ENCODE measurements at places on chromosomes 3 and 15. TPM values are rescaled to one million over a fixed set of nuclear protein-coding genes. Genes with fewer than 3 reads are reported as not detected.
A peak's percentile ranks its signal among the peaks of the same experiment; 100 is the strongest.

The BCL2A1 gene
- total RNA-seq: 1.3 TPM

The PLAAT1 gene
- total RNA-seq: 6.3 TPM

- no peak for DNase-seq
Observed at GRCh38 chr15:52567871-52568600, 794 bp downstream of the ARPP19 start.

GRCh38 chr15:42037656-42038055 lies 16.8 kb upstream of the PLA2G4E start:
- peak; percentile 85 for DNase-seq

DNA sequence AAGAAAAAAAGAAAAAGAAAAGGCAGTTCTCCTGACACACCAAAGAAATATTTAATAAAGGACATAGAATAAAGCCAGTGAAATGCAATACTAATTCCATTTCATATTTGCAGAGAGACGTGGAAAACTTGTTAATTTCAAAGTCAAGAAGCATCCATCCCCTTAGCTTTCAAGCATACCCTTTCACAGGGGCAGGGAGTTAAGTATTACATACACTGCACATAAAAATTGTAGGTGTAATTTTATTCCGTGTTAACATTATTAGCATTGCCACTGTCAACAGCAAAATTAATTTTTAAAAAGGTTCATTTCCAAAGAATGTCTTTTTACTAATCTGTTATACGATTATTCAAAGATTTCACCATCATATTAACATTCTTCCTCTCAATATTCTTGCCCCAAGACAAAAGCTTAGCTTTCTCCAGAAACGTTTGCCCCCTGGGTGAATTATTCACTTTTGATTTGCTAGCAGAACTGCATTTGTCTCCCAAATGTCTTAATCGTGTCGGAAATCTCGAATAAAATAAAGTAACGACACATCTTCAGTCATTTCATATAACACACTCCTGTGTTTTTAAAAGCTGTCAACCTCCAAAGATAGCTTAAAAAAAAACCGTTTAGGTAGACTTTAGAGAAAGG lies 517.9 kb downstream of the MECOM start:
- no peak for DNase-seq

- DNase-seq: no peak
Observed at GRCh38 chr3:95217661-95218060, 1154.8 kb downstream of the NSUN3 start.

GRCh38 chr3:134105876-134106556 lies 76.3 kb upstream of the SLCO2A1 start:
- no peak for DNase-seq

GRCh38 chr3:14539384-14539741 lies 779 bp downstream of the GRIP2 start:
- no peak for DNase-seq

- peak; percentile 55 for DNase-seq
Observed at GRCh38 chr15:41904541-41905005, 10.7 kb upstream of the SPTBN5 start.
